HS-5 (cell line): ENCODE measurements at places on chromosomes 7 and 10.
A peak's percentile ranks its signal among the peaks of the same experiment; 100 is the strongest.

- DNase-seq = peak; percentile 95
Observed at GRCh38 chr7:26705567-26705966, 158.8 kb downstream of the SKAP2 start.

- DNase-seq = no peak
Observed at GRCh38 chr7:55087521-55087961, 68.7 kb downstream of the EGFR start.

- no peak for DNase-seq
Observed at GRCh38 chr10:103013416-103013815, 95.3 kb downstream of the CNNM2 start.

DNA sequence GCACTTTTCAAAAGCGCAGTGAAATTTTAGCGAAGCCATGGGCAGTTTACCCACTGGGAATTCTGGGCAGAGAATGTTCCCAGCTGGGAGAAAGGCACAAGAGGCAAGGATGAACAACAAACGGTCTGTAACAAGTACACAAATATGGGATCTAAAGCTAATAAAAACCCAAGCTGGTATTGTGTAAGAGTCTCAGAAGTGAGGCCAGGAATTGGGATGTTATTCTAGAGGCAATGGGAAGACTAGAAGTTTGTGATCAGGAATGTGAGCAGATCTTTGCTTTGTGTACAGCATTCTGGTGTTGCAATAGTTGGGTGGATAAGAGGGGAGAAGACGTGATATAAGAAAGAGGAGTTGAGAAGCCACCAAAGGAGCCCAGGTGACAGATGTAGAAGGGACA is 15.0 kb downstream of the FZD9 start:
- DNase-seq = no peak

- peak; percentile 15 for DNase-seq
Observed at GRCh38 chr7:54705436-54705835, 53.6 kb downstream of the SEC61G start.

GRCh38 chr7:12712236-12712635 is 24.8 kb downstream of the ARL4A start:
- no peak for DNase-seq

DNA sequence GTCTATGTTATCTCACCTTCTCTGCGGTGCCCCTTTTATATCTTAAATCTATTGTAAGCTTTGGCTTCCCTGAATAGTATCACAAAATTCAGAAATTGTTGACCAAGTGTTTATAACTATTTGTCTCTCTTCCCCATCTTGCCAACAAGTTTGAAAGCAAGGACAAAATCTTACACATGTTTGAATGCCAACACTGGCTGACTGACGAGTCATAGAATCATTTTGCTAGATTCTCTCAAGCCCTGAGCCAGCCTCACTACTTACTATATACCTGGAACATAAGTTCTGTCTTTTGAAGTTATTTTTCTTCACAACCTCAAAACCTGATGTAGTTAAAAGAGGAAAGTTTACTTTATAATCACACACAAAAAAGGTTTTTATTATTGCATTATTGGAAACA is 700.7 kb downstream of the PHTF2 start:
- no peak for DNase-seq
